ENCODE measurements at places on chromosomes 12 and 14.

DNA sequence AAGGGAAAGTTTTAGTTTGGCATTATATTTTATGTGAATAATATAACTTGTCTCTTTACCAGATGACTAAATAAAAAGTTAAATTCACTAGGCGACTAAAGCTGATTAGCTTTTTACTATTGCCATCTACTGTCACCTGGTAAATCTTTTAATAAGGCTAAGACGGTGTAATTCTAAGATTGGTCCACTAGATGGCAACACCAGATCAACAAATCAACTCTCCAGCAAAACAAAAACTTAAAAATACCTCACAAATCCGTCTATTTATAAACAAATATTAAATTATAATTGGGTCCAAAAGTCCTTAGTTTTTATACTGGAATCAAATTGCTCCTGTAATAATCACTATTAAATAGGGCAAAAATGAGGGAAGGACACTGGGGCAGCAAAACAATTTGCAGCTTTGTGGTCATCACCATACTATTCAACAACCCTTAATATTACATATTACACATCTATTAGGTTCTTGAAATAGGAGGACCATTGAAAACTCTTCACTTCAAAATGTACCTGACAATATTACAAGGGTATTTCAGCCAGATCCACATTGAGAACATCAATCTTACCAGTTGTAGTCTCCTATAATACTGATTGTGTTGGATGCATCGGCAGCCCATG, 47.9 kb downstream of the GALC start:
- DNase-seq, result peak; percentile 8

- DNase-seq, result peak; percentile 87
These were observed 16.4 kb upstream of the ESPL1 start for GRCh38 chr12:53251477-53252348.

- no peak for DNase-seq
These were observed at the start of gene ALX1 for GRCh38 chr12:85280165-85280983. TSS of gene ALX1 (plus strand) at chr12:85280220. CDS start at chr12:85280262, 42 bp downstream.

DNA sequence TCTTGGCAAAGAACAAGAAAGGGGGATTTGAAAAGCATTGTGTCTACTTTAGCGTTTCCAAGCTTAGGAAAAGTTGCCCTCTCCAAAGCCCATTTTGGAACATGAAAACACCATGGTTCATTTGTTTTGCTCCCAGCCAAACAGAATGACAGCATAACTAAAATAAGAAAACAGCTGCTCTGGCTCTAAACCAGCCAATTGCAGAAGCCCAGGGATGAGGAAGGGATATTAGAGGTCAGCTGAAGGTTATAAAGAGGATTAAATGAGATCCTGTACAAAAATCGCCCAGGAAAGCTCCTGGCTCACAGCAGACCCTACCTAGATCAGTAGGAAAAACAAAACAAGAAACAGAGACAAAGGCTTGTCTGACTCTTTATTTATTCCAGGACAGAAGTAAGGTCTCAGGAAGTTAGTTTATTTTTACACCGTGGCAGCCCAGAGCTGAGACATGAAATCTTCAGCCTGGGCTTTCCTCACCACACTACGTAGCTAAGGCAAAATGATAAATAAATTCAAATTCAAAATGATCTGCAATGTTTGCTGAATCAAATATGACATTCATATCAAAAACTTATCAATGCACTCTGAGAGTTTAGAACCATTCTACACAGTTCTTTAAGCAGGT, 25.9 kb downstream of the SPX start:
- DNase-seq, result no peak
